ENCODE measurements at places on chromosomes 5 and 9. TPM values are rescaled to one million over a fixed set of nuclear protein-coding genes. Genes with fewer than 3 reads are reported as not detected.
A peak's percentile ranks its signal among the peaks of the same experiment; 100 is the strongest.

Gene NR5A1
- polyA plus RNA-seq: not detected

- DNase-seq: no peak
These were observed 13.3 kb downstream of the SPATA9 start for GRCh38 chr5:95669540-95669939.

Gene DROSHA
- 96.6 TPM for polyA plus RNA-seq

GRCh38 chr9:77909306-77909705 is 122.3 kb downstream of the GNAQ start:
- DNase-seq: no peak

DNA sequence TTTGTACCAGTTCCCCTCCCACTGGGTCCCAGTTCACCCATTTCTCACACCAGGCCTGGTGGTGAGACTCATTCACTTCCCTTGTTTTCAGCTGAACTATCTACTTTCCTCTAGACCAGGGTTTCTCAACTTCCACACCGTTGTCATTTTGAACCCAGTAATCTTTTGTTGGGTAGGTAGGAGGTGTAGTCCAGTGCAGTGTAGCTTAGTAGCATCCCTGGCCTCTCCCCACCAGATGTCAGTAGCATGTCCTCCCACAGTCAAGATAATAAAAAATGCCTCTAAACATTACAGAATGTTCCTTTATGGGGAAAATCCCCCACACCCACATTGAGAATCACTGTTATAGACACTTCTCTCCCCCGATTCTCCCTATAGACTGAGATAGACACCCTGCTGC is 299.1 kb downstream of the EPB41L4A start:
- DNase-seq: no peak

Gene SPINK9
- 0.48 TPM for polyA plus RNA-seq

GRCh38 chr5:107104040-107104995 is 566.4 kb downstream of the EFNA5 start:
- DNase-seq: no peak

DNA sequence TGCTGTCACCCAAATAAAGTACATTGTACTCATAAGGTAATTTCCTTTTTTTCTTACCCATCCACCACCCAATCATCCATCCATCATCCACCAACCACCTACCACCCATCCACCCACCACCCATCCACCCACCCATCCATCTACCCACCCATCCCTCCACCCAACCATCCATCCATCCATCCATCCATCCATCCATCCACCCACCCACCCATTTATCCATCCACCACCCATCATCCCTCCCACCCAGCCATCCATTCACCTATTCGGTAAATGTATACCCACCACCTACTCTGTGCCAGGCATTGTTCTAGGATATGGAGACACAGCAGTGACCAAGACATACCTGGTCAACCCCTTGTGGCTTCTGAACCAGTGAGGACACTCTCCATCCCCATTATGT is 25.1 kb downstream of the MGAT1 start:
- DNase-seq: no peak

DNA sequence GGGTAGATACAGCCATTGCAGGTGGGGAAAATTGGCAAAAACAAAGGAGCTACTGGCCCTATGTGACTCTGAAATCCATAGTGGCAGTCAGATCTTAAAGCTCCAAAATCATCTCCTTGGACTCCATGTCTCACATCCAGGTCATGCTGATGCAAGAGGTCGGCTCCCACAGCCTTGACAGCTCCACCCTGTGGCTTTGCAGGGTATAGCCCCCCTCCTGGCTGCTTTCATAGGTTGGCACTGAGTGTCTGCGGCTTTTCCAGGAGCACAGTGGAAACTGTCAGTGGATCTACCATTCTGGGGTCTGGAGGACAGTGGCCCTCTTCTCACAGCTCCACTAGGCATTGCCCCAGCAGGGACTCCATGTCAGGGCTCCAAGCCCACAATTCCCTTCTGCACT is 1190.1 kb downstream of the CDH12 start:
- no peak for DNase-seq

DNA sequence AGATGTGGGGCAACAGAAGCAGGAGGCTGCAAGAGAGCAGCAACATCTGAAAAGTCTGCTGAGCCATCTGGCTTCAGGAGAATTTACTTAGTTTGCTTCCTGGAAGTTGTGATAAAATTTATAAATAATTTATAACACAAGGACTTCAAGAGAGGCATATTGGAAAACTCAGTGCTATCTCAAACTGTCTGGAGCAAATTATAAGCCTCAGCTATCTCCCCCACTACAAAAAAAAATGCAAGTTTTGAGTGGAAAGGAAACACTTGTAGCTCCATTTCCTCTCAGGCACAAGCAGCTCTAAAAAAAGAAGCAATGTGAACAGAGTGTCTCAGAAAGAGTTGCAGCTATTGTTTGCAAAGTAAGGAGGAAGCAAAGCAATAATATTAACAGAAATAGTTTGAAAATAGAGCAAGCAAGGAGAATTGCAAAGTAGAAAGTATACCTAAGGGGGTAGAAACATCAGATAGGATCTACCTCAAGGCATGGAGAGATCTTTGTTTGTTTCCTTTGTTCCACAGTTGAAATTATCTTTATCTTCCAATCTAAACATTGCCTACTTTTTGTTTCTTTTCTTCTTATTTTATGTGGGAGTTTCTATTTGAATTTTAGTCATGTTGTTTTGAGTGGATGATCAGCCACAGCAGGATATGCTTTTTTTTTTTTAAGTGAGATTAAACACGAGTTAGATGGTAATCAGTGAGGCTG is 55.9 kb upstream of the IL6ST start:
- DNase-seq: no peak

GRCh38 chr9:37061768-37062167 is 27.7 kb upstream of the PAX5 start:
- no peak for DNase-seq

Gene TRIP13
- 16.5 TPM for polyA plus RNA-seq

- peak; percentile 27 for DNase-seq
These were observed 833 bp downstream of the ANKHD1 start for GRCh38 chr5:140402258-140403074.

DNA sequence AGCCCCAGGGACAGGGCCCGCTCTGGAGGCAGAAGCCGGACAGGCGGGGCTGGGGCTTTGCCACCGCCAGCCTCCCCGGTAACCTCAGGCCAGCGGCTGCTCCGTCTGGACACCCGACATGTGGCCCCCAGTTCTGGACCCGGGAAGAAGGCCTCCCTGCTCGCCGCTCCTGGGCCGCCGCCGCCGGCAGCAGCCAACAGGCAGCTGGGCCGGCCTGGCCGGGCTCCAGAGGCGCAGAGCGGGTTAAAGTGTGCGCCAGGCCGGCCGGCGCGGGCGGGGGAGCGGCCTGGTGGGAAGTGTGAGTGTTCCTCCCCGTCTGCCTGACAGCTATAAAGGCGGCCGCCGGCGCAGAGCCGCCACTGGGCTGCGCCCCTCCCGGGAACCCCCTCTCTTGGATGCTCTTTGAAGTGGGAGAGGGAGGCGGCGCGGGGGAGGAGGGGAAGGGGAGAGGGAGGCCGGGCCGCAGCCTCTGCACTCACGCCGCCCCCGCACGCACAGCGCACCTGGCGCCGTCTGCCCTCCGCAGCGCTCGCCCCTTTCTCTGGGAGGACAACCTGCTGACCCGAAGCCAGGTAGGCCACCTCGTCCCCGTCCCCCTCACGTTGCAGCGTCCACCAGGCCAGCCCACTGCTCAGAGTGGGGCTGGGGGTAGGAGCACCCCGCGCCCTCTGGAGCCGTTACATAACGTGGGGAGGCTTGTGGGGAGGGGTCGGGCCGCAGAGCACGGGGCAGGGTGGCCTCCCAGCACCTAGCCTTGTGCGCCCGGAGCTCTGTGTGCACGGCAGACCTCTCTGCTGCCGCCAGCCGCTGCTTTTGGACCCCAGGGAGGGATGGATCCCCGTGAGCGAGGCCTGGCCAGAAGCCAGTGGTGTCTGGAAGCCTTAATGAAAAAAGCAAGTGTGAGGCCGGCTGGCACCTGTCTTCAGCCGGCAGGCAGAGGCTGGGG is at the start of gene ADAMTSL2:
Gene ADAMTSL2, plus strand, starts transcription at position 359 of the 946 bp plus-strand sequence. CDS start 2,009 bp downstream, outside the sequence.
- DNase-seq: peak; percentile 89

- no peak for DNase-seq
These were observed 46.2 kb downstream of the TSPAN17 start for GRCh38 chr5:176693477-176693851.

GRCh38 chr9:4027606-4028005 is 272.3 kb downstream of the GLIS3 start:
- no peak for DNase-seq

Gene KLF9
- polyA plus RNA-seq: 4.4 TPM

Measured in right lung (tissue), 10 donors.